Activated T-cell treated with anti-CD3 and anti-CD28 coated beads, Interleukin-2, amount 50 U/mL, for 72 hours (primary cell): ENCODE measurements at places on chromosomes 7 and 10.

DNA sequence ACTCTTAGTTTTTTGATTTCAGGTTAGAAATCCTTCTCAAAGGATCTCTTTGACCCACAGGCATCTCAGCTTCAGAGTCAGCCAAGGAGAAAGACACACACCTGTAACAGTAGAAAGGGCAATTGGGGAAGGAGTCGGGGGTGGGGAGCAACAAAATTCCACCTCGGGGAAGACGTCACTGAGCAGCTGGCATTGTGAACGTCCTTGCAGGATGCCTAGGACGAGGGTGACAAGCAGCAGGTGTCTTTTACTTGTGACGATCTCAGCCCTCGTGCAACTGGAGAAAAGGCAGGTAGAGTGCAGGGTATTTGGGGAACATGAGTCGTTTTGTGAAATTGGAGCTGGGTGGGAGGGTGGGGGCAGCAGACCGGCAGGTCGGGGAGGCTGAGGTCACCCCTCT, 627.0 kb downstream of the ACTR3B start:
- no peak for DNase-seq

GRCh38 chr7:156842317-156842716, 50.7 kb downstream of the LMBR1 start:
- no peak for DNase-seq

DNA sequence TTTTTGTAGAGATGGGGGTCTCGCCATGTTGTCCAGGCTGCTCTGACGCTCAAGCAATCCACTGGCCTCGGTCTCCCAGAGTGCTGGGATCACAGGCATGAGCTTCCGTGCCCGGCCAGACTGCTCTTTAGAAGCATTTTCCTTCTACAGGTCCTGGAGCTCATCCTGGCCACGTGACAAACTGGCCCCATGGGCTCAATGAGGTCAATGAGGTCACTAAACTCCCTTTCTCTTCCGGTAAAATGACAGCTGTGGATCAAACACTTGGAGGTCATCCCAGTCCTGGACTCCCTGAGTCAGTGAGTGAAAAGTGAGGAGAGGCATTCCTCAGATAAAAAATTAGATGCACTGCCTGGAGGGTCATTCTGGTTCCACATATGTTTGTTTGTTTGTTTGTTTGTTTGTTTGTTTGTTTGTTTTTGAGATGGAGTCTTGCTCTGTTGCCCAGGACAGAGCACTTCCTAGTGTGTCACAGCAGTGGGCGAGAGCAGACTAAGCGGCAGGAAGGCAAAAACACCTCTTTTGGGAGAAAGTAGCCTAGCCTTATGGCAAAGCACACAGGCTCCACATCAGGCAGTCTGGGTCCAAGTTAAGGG, 134.9 kb downstream of the TNS3 start:
- no peak for DNase-seq

DNA sequence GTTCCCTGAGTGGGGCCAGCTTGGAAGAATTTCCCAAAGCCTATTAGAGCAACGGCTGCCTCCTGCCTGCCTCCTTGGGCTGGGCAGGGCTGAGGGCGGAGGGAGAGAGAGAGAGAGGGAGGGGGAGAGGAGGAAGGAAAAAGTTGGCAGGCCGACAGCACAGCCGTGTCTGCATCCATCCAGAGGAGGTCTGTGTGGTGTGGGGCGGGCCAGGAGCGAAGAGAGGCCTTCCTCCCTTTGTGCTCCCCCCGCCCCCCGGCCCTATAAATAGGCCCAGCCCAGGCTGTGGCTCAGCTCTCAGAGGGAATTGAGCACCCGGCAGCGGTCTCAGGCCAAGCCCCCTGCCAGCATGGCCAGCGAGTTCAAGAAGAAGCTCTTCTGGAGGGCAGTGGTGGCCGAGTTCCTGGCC, at the start of gene AQP1:
Gene AQP1, plus strand, starts transcription at position 293 of the 409 bp plus-strand sequence. Its CDS starts 57 bp downstream, at position 350.
- DNase-seq, result no peak

DNA sequence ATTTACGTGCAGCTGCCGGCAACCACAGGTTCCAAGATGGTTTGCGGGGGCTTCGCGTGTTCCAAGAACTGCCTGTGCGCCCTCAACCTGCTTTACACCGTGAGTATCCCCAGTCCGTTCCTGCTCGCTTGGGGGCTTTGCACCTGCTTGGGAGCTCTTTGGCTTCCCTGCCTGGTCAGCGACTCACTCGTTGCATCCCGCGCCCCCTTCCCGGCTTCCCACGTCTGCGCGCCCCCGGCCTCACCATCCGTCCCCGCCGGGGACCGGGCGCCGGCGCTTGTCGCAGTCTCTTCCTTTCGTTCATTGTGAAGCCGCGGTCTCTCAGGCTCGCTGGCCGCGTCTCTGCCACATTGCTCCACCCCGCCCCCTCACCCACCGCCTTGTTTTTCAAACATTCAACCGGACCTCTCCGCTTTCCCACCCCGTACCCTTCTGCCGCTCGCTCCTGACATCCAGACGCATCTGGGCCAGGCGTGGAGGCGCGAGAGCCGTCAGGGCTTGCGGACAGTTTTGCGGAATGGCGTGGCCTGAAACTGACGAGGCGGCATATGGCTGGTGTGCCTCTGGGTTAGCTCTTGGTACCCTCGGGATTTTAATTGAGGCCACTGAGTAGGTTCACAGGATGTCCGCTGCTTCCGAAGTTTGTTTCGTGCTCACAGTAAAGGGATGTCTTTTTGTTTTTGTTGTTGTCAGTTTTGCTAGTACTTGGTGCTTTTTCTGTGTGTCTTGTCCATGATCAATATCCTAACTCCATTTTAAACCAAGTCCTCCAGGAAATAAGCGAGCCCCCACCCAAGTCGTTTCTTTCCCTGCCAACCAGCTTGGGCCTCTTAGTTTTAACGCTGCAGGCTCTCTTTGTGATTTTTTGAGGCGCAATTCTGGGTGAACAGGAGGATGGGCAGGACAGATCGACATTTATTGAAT, 639 bp downstream of the TSPAN13 start:
- DNase-seq, result peak; percentile 30
